ENCODE measurements at places on chromosomes 16 and 17.

DNA sequence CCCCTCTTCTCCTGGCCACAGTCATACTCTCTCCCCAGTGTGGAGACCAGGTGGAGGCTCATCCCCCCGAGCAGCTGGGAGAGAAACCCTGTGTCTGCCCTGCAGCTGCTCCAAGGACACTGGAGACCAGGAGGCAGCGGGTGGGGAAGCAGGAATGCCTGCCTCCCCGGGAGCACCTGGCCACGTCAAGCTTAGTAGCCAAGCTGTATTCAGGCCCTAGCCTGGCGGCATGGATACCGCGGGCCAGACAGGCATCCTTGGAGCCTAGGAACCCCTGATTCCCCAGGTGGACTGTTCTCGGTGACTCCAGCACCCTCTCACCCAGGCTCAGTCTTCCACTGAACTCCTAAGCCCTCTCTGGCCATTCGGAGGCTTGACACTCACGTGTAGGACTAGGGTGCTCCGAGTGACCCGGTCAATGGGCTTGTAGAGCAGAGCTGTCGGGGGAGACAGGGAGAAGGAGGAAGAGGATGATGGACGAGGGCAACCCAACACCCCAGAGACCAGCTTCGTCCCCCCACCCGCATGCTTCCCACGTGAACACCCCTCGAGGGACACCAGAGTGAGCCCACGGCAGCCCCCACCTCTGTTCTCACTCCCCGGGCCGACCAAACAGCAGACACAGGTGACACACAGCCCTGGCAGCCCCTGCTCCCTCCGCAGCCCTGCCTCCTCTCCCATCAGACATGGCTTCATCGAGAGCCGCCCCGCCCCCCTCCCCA is 76.5 kb downstream of the TIMM22 start:
- no peak for DNase-seq

DNA sequence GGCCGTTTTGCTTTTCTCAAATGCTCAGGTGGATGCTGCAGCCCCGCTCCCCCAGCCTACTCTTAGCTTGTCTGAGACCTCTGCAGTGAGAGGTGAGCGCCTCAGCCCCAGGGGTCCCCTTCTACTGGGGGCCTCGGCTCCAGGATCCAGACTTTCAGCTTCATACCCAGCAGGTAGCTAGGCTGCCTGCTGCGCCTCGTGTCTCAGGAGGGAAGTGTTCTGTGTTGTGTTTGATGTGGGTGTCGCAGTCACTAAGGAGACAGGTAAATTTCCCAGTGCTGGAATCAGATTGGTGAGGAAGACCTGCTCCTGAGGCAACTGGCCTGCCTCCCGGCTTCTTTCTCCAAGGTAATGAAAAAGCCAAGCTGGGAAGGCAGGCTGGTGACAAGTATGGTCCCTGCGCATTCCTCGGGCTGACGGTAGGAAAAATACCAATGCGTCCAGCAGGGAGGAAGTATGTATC is 604.0 kb upstream of the SALL1 start:
- DNase-seq, result no peak

GRCh38 chr17:2383628-2384167 is 17.2 kb downstream of the MNT start:
- DNase-seq, result no peak

DNA sequence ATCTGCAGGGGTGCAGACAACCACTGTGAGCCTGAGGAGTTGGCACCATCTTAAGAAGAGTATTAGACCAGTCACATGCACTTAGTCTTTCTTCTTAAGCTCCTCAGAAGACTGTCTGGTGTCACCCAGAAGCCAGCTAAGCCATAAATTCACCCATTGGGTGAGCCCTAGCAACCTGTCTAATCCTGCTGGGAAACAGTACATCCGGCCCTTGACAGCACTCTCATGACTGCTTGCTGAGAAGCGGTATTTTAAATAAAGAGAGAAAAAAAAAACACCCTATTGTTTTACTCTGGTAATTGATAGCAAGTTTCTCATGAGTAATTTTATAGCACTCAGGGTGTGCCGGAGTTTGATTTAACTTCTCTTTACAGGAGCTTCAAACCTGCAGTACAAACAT is 134.7 kb downstream of the SOX9 start:
- no peak for DNase-seq

- no peak for DNase-seq
Observed at GRCh38 chr16:70706948-70707465, 21.2 kb upstream of the MTSS2 start.

DNA sequence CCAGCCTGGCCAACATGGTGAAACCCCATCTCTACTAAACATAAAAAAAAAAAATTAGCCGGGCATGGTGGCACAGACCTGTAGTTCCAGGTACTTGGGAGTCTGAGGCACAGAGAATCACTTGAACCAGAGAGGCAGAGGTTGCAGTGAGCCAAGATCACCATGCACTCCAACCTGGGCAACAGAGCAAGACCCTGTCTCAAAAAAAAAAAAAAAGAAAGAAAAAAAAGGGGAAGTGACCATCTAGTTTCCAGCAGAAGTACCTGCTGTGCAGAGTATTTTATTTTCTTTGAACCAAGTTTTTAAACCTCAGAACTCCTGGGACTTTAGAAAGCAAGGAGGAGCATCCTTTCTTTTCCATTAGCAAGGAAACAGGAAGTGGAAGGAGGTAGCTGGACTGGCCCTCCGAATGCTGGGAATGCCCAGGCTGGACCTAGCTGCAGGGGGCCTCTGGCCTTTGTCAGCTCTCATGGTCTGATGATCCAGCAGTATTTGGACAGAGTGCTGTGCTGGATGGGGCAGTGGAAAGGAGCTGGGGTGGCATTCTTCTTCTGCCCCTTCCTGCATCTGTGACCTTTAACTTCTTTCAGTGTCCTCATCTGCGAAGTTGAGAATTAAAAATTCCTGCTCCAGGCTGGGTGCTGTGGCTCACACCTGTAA is 6.6 kb downstream of the GID4 start:
- DNase-seq, result no peak

DNA sequence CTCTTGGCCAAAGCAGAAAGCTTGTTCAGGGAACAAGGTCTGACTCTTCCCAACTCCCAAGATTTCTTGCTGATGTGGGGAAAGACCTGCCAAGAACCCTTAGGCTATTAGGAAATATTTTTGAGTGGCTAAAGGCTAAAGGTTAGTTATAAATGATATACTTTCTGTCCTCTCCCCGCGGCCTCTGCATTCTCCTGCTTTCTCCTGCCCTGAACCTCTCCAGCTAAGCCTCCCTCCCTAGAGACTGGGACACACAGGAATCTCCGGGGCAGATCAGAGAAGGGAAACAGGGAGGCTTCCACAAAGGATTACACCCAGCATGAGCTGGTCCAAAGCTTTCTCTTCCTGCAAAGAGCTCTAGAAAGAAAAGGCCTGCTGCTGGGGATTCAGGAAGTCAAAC is 2.3 kb downstream of the SLC43A2 start:
- no peak for DNase-seq

- DNase-seq, result no peak
Observed at GRCh38 chr16:85687651-85688471, 893 bp downstream of the GINS2 start.

DNA sequence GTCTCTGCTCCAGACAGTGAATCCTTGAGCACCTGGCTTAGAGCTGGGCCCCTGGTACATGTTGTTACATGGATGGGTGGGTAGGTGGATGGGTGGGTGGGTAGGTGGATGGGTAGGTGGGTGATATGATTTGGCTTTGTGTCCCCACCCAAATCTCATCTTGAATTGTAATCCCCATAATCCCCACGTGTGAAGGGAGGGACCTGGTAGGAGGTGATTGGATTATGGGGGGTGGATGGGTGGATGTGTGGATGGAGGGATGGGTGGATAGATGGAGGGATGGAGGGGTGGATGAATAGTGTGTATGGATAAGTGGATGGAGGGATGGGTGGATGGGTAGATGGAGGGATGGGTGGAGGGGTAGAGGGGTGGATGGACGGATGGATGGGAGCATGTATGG is 26.6 kb upstream of the NPTX1 start:
- no peak for DNase-seq

DNA sequence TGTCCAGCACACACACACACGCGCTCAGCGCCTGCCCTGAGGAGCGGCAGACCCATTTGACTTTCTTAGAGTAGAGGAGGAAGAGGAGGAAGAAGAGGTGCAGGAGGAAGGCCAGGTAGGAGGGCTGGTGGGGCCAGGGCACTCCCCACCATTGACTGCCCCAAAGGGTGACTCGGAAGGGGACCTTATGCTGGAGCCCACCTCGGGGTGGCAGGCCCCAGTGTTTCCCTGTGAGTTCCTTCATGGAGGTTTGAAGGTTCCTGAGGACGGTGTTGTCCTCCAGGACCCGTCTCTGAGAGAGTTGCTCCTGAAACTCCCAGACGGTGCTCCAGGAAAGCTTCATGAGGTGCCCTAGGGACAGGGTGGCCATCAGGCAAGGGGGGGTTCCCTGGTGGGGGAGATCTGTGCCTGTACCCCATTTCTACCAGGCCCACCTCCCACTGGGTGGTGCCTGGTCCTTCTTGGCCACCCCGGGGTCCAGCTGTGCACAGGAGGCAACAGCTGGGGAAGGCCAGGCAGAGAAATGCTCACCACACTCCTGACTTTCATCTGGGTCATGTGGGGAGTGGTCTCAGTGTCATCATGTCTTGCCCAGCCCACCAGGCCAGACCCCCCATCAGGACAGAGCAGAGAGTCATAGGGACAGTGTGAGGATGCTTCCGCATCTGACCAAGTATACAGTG is 89.5 kb downstream of the TNFRSF13B start:
- DNase-seq, result no peak

DNA sequence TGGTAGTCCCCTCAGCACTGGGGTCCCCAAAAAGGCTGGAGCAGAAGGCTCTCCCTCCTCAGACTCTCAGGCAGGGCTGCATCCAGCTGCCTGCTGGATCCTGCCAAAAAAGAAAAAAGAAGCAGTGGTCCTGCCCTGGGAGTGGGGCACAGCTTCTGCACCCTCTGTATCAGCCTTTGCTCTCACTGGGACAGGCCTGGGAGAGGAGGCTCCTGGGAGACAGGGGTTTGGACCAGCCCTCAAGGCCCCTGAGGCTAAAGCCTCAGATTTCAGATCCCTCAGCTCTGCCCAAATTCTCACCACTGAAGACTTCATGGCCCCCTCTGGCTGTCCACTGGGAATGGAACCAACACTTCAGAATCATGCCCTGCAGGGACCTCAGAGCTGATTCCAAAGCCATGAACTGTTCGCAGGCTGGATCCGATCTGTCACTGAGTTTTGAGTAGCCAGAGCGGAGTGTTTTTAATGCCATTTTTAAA is 96.9 kb downstream of the C16orf78 start:
- no peak for DNase-seq

DNA sequence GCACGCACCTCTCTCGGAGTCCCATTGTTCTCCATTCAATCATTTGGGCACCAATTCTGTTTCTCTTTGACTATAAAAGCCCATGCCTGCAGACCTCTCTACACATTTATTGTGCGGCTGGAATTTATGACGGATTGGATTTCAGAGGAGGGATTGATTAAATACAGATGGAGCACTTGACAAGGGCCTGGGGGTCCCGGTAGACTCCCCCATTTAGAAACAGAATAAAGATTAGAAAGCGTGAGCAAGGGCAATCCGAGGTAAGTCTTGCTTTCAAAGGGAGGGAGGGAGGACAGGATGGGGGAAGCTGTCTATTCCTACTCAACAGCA is 15.1 kb upstream of the PITPNM3 start:
- no peak for DNase-seq

DNA sequence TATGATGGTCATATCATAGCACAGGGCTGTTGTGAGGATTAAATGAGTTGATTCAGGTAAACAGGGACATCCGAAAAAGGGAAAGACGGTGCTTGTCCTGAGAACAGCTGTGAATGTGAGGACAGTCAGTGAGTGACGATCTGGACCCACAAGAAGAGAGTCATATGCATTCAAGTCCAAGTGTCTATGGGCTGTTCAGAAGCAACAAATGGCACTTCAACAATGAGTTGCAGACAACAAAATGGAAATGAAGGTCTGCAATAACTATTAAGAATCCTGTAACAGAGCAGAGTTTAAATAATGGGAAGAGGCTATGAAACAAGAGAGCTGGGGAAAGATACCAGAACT is 100.3 kb downstream of the ADCY9 start:
- no peak for DNase-seq

DNA sequence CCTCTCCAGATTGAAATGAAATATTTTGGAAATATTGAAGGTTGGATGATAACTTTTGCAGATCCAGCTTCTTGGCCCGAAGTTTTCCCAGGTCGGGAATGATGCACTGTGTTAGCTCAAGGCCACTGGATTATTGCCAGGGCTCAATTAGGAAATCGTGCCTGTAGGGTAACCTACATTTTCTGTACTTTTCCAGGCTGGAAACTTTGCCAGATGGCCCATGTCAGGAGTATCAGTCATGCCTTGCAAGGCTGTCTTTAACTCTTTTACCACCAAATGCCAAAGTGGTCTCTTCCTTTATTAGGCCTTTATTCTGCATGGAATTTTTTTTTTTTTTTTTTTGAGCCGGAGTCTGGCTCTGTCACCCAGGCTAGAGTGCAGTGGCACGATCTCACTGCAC is 8.9 kb upstream of the SEC14L1 start:
- DNase-seq, result no peak

DNA sequence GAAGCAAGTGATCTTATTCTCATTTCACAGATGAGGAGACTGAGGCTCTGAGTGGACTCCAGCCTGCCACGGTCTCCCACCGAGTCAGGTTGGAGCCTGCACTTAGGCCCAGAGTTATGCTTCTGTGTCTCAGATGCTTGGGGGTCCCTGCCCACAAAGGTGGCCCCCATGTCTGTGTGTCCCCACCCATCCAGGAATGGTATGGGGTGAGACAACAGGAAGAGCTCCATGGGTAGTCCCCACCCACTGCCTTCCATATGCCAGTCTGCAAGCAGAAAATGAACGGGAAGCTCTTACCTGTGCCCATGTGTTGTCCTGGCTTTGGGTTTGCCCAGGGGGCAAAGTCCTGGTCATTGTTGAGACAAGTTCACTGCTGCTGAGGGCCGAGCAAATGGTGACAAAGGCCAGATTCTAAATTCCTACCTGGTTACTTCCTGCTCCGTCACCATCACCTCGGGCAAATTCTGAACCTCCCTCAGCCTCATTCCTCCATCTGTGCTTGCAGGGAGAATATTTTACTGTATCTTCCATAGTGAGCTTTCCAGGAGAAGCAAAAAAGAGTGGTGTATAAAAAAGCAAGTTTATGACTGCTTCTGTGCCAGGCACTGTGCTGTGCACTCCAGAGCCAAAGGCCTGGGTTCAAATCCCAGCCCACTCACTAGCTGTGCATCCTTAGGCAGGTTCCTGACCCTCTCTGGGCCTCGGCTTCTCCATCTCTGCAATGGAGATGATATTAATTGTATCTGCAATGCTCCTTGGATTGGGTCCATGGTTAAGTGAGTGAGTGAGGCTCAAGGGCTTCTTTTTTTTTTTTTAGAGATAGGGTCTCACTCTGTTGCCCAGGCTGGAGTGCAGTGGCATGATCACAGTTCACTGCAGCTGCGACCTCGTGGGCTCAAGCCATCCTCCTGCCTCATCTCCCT is 9.3 kb downstream of the IL4R start:
- no peak for DNase-seq

GRCh38 chr16:14180481-14180944 is 109.4 kb downstream of the MRTFB start:
- no peak for DNase-seq

Data from activated CD4-positive, alpha-beta T cell treated with anti-CD3 and anti-CD28 coated beads, Interleukin-2, amount 50 U/mL, for 24 hours (primary cell).